Stimulated activated CD4-positive, alpha-beta T cell treated with anti-CD3 and anti-CD28 coated beads, Interleukin-15, amount 100 ng/mL, for 1 hour (primary cell): ENCODE measurements at places on chromosomes 3 and 15.

- no peak for DNase-seq
Measured at GRCh38 chr3:59115364-59116232, 65.8 kb upstream of the CFAP20DC start.

- DNase-seq, result no peak
Measured at GRCh38 chr15:93459396-93459795, 370.4 kb upstream of the RGMA start.

- DNase-seq, result no peak
Measured at GRCh38 chr3:12230406-12230805, 58.5 kb upstream of the PPARG start.

DNA sequence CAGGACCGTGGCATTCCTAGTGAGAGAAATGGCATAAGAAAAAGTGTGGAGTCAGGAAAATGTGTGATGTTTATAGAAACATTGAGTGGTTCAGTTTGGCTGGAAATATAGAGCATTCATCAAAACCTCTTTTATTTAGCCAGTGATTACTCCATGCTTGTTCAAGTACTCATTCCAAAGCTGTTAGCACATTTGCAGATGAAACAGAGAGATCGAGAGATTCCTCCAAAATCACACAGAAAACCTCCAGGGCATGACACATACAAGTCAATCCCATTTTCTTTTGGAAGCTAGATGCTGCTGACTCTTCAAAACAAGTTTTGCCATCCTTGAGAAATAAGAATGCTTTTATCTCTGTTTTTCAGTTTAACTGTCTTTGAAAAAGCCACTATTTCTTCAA lies 11.5 kb upstream of the MB21D2 start:
- DNase-seq, result no peak

- DNase-seq, result no peak
Measured at GRCh38 chr3:122774564-122774963, 19.1 kb downstream of the HSPBAP1 start.

DNA sequence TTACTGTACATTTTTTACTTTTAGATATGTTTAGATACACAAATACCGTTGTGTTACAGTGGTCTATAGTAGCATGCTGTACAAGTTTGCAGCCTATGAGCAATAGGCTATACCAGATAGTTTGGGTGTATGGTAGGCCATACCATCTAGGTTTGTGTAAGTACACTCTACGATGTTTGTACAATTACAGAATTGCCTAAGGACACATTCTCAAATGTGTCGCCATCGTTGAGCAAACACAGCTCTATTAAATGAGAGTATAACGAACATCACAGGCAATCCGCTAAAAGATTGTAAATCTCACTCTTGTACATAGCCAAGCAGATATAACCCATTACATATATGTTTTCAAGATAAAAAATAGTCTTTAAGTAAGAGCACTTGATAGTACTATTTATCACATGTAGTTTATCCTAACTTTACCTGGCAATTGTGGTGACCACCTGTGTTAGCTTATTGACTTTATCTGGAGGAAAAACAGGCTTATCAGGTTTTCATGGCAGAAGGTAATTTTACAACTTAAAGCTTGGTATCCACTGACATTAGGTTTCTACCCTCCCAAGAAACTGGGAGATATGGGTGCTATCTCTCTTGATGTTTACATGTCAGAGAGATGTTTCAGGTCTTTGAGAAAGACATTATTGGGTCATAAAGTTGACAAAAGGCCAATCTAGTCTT lies 898.7 kb downstream of the NSUN3 start:
- DNase-seq, result no peak

DNA sequence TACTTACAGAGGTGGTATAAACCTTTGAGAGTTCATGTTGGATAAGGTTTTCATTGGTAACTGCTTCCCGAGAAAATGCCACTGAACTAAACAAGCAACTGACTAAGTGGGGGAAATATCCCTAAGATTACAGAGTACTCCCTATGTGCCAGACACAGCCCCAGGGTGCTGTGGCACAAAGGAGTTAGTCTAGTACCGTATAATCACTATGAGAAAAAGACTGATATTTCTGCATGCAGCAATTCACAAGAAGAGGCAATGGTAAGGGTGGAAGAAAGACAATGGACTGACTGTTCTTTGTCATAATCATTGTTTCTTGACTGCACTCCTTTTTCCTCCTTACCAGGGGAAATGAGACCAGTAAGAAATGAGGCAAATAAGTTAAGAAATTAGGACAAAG lies 20.0 kb upstream of the SLC25A26 start:
- no peak for DNase-seq

- DNase-seq, result no peak
Measured at GRCh38 chr3:12896063-12896985, 55.0 kb upstream of the RPL32 start.

DNA sequence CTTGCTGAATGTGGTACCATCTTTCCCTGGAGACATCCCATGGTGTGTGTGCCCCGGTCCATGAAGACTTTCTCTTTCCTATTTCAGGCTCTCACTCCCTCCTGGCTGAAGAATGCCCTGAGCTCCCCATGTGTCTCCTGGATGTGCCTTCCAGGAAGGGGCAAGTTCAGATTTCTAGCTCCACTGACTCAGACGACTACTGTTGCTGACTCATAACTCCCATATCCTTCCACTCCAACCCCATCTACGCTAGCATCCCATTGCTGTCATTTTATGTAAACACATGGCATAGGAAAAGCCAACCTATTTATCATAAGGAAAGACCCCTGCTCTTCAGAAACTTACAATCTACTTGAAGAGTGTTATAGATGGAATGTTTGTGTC lies 95.0 kb downstream of the ADCY5 start:
- no peak for DNase-seq

- no peak for DNase-seq
Measured at GRCh38 chr3:103126115-103126514, 691.3 kb downstream of the ZPLD1 start.

- no peak for DNase-seq
Measured at GRCh38 chr3:144477593-144477992, 506.0 kb downstream of the DIPK2A start.

- no peak for DNase-seq
Measured at GRCh38 chr15:58095415-58095814, 29.9 kb upstream of the ALDH1A2 start.

- DNase-seq, result no peak
Measured at GRCh38 chr3:194046995-194047645, 88.8 kb upstream of the HES1 start.

GRCh38 chr15:60729850-60730458 lies 251.0 kb upstream of the ICE2 start:
- DNase-seq, result no peak

DNA sequence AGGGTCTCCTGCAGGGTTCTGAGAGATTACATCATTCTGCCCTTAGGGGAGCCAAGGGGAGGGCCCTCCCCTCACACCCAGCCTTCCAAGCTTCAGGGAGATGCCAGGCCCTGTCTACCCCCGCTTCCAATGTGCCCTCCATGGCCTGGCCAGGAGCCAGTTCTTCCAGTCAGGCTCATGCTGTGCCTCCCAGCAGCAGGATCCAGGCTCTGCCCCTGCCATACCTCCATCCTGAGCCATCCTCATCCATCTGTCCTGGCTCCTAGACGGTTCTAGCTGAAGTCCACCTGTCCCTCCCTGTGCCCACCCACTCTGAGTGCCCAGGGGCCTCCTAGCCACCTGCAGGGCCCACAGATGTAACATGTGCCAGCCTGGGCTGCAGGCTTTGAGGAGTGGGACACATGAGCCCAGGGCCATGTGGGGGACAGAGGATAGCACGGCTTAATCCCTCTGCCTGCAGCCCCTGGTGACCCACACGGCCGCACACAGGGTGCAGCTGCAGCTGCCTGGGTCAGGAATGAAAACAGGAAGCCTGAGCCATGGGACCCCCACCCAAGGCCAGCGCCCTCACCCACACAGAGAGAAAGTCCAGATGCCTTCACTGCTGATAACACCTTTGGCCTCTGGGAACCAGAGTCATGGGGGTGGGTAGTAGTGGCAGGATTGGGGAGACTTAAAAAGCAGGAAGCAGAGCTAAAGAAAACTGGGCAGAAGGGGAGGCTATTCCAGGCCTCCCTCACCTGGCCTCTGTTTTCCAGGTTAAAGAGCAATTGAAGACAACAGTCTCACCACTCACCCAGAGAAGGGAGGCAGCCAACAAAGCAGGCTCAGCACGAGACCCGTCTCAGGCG lies 11.8 kb downstream of the PLCD1 start:
- DNase-seq, result no peak

GRCh38 chr15:99105514-99106341 lies 848 bp downstream of the SYNM start:
- no peak for DNase-seq

DNA sequence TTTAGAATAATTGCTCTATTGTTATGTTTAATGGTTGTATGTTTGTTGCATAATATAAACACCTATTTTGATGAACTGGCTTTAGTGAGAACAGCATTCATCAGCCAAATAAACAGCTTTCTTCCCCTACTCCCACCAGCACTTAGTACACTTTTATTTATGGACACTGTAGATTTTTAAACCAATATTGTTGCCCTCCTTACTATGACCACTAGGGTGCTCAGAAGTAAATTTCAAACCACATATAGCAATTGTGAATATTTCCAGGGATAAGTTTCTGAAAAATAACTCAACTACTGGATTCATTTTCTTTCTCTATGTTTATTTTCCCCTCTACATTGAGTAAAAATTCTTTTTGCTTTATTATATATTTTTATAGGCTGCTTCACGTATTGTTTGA lies 84.7 kb upstream of the PTX3 start:
- no peak for DNase-seq

GRCh38 chr3:27360113-27361078 lies 8.8 kb downstream of the NEK10 start:
- no peak for DNase-seq

DNA sequence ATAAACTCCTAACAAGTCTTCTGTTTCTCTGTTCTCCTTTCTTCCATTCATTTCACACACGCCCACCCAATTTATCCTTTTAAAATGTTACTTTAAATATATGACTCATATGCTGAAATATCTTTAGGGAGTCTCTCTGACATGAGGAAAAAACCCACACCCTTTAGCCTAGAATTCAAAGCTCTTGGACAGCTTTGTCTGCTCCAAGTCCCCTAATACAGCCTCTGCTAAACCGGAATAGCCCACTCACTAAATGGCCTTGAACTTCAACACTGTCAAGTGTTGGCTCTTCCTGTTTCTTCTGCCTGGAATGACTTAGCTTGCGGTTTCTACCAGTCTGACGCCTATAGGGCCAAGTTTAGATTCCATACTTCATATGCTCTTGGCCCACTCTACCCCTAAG lies 3.3 kb upstream of the CD96 start:
- no peak for DNase-seq

- no peak for DNase-seq
Measured at GRCh38 chr3:151557068-151557840, 96.4 kb upstream of the IGSF10 start.

DNA sequence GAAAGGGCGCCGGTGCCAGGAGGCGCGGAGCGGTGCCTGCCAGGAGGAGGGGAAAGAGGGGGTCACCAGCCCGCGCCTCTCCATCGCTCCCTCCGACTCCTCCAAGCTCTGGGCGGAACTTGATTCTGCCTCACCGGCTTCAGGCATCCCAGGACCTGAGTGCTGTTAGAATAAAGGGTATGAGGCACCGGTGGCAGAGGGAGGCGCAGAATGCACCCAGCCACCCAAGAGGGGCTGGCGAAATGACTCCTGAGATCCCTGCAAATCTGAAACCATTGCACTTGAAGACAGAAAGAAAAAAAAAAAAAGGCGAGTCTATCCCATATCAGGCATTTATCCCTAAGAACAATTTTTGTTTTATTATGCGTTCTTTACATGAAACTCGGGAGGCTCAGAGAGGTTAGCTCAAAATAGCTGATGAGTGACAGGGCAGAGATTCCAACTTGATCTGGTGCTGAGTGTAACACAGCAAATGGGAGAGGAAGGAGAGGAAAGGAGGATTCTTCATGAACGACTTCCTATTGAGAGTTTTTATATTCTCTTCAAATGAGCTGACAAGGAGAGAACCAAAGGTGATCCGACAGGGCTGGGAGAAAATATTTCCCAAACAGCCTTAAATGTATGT lies 157.0 kb upstream of the FRMD4B start:
- DNase-seq, result no peak

DNA sequence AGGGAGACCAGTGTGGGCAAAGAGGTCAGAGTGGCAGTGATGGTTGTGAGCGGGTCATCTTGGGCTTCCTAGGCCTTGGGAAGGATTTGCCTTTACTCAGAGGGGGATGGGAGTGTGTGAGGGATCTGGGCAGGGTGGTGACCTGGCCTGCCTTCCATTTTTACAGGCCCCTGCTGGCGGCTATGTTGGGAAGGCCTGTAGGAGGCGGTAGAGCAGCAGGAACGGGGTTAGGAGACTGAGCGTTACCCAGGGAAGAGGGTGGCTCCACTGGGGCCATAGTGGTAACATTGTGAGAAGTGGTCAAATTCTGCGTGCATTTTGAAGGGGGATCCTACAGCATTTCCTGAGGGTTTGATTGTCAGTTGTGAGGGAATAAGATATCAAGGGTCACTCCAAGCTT lies 307.3 kb upstream of the CTDSPL start:
- no peak for DNase-seq

DNA sequence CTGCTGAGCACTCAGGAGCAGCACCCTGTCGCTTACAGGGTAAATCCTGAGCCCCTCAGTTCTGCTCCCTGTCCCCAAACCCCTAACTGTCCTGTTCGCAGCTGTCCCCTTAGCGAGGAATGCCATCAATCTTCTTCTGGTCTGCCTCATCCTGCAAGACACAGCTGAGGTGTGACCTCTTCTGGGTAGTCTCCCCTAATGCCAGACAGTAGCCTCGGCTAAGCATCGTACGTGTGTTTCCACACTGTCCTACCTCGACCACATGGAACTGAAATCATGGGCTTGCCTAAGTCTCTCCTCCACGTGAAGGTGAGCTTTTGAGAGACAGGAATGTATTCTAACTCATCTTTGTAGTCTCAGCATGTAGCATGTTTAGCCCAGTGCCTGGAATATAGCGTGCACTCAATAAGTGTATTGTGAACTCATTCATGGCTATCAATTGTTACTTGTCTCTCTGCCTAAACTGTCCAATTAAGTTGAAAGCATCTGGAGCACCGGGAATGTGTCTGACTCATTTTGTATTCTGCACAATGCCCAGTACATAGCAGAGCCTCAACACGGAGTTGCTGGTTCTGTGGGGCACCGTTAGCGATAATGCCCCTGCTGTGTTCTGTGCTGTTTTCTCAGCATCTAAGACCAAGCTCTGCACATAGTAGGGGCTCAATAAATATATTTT lies 90.2 kb downstream of the HES1 start:
- DNase-seq, result no peak

DNA sequence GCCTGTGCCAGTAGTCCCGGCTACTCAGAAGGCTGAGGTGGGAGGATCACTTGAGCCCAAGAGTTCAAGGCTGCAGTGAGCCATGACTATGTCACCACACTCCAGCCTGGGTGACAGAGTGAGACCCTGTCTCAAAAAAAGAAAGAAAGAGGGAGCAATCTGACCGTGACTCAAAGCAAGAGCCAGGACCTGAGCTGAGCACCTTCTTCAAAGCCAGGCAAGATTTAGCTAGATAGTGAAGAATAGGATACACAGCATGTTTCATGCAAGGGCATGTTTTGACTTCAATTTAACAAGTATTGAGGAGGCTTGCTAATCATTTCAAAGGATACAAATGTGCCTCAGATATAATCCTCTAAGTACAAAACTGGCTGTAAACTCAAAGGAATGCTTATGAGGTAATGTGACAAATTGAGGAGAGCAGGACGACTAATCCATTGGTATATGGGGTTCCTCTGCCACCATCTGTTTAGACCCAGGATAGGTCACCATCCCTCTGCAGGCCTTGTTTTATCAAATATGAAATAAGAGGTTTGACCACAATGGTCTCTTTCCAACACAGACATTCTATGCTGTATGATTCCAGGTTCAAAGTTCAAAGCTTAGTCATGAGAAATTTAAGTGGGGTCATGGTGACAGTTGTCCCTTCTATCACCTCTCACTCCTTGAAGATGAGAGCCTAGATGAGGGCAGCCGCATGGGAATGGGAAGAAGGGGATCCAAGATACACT lies 33.2 kb downstream of the RAB27A start:
- DNase-seq, result no peak
